ENCODE measurements at places on chromosomes 2 and 18.

DNA sequence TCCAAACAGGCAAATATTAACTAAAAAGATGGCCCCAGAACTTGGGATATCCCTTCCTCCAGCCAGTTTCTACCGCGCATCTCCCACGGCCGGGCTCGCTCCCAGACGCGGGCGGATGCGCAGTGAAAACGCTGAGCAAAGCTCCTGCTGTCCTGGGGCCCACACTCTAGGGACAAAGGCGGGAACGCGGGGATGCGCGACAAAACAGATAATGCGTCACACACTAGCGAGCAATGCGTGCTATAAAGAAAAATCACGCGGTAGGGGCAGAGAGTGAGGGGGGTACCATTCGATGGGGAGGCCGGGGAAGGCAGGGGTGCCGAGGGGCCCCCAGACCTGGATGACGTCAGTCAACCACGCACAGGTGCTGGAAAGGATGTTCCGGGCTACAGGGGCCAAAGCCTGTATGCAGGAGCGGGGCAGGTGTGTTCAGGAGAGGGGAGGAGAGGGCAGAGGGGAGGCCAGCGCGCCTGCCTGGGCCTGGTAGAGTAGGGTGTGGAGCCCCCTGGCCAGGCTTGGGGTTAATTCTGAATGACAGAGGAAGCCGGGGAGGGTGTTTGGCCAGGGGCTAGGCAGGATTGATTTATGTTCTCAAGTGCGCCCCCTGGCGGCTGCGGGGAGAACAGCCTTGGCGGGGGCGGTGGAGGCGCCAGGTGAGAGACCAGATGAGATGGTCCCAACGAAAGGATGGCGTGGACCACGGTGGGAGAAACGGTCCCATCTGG, 14.9 kb upstream of the ITM2C start:
- no peak for DNase-seq

GRCh38 chr2:11417946-11418585, 47.9 kb downstream of the E2F6 start:
- no peak for DNase-seq

DNA sequence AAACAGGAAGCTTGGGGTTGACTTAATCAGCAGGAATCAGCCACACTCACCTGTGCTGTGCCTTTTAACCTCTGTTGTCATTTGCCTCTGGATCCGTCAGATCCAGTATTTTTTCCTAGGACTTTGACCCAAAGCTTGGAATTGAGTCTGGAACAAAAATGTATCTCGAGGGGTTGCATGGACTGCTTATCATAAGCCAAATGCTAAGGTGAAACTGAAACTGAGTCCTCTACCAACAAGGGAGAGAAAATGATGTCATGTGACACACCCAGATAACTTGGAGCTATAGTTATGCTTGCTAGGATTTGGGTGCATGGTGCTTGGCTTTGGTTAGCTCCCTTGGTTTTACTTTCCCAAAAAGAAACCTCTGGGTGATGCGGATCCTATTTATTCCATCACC, 2158.6 kb upstream of the PIK3C3 start:
- no peak for DNase-seq

DNA sequence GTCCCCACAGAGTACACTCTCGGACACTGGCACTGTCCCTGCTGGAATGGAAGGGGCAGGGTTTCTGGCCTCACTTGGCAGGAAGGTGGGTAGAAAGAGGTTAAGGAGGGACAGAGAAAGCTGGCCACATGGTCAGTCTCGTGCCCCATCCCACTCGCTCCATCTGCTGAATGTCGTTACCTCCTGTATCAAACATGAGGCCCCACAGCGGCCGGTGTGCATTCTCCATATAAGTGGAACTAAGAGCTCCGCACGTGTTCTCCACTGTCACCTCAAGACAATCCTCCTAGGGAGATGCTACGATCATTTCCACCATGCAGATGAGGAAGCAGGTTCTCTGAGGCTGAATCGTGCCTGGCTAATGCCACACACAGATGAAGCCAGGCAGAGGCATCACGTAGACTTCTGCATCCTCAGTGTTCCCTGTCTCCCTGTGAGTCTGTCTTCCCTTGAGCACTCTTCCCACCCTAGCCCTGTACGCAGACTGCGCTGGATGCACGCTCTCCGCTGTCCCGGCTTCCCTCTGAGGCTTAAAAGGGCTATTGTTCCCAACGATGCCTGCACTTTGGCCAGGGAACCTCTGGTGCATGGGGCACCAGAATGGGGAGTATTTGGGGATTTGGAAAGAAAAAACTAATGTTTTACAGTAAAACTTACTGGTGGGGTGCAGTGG, 35.1 kb downstream of the MAL start:
- DNase-seq, result no peak

- no peak for DNase-seq
Observed at GRCh38 chr2:228599781-228600180, 418.3 kb upstream of the SPHKAP start.

Measured in HFFc6 (cell line).